ENCODE measurements at places on chromosomes 13 and 19.

DNA sequence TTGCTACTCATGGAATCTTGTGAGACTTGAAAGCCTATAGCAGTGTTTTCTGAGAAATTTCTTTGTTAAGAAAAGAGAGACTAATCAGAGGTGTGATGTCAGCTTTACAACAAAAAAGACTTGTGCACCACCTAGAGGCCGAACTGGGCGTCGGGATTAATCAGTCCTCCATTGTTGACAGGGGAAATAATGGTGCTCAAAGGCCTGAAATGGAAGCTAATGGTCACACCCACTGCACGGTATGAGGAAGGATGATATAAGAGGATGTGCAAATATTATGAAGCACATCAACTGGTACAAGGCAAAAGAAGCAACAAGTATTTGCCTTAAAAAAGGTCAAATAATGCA lies 480.2 kb upstream of the MIR17HG start:
- peak; percentile 20 for DNase-seq

GRCh38 chr13:106540613-106541012 lies 5.2 kb upstream of the EFNB2 start:
- DNase-seq, result no peak

DNA sequence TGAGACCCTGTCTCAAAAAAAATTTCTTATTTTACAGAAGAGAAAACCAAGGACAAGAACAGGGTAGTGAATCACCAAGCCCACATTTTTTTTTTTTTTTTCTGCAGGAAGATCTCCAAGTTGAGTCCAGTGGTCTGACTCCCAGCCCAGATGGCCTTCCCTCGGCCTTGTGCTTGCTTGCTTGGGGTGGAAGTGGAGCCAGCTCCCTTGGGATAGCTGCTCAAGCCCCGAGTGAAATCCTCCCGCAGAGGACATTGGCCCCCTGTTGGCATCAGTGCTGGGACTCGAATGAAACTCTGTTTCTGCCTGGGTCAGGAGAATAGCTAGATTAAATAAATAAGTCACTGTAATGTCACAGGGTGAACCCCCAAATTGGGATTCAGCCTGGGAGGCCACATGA lies 9.4 kb upstream of the NUP62 start:
- no peak for DNase-seq

GRCh38 chr19:47157431-47158321 lies 27.0 kb downstream of the SAE1 start:
- DNase-seq, result no peak

GRCh38 chr13:109773276-109773675 lies 13.1 kb downstream of the IRS2 start:
- DNase-seq, result no peak

- DNase-seq, result no peak
Measured at GRCh38 chr13:113238536-113238935, 29.1 kb downstream of the CUL4A start.

- DNase-seq, result no peak
Measured at GRCh38 chr19:16876904-16877361, 11.9 kb upstream of the F2RL3 start.

DNA sequence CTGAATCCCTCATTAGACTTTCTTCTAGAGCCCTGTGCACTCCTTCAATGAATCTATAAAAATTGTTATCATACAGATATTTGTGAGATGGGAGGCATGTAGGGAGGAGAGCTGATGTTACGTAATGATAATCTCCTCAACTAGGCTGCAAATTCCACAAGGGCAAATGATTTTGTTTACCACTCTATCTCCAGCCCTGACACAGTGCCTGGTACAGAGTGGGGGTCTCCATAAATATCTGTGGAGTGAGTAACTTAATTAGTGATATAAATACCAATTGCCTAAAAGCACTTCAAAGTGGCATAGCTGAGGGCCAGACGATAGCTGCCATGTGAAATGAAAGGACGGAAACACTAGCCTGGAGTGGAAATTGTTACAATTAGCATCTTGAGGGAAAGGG lies 54.2 kb downstream of the SERTM1 start:
- DNase-seq, result no peak

DNA sequence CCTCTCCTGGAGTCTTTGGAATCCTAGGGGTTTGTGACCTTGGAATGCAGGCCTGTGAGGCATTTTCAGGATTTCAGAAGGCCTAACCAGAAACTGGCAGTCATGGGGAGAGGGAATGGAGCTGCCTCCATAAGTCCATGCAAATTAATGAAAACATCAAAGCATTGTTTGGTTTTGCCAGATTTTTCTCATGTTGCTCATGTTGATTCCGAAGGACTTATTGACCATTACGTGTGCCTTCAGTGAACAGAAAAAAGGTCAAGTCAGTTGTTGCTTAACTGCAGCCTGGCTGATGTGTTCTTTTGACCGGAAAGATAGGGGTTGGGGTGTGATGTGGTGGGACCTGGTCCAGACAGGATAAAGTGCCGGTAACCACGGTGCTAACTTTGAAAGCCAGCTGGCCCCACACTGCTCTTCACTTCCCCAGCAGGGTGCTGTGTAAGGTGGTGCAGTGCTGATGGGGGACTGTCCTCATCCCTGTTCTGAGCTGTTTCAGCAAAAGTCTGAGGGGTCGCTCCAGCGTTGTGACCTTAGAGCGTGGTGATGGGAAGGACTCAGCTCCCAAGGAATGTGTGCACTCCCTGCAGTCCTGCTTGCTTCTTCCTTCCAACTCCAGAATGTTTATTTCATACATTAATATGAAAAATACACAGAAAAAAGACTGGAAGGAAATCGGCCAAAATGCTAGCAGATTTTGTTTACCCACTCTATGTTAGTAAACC lies 3.5 kb downstream of the RNF113B start:
- peak; percentile 12 for DNase-seq

DNA sequence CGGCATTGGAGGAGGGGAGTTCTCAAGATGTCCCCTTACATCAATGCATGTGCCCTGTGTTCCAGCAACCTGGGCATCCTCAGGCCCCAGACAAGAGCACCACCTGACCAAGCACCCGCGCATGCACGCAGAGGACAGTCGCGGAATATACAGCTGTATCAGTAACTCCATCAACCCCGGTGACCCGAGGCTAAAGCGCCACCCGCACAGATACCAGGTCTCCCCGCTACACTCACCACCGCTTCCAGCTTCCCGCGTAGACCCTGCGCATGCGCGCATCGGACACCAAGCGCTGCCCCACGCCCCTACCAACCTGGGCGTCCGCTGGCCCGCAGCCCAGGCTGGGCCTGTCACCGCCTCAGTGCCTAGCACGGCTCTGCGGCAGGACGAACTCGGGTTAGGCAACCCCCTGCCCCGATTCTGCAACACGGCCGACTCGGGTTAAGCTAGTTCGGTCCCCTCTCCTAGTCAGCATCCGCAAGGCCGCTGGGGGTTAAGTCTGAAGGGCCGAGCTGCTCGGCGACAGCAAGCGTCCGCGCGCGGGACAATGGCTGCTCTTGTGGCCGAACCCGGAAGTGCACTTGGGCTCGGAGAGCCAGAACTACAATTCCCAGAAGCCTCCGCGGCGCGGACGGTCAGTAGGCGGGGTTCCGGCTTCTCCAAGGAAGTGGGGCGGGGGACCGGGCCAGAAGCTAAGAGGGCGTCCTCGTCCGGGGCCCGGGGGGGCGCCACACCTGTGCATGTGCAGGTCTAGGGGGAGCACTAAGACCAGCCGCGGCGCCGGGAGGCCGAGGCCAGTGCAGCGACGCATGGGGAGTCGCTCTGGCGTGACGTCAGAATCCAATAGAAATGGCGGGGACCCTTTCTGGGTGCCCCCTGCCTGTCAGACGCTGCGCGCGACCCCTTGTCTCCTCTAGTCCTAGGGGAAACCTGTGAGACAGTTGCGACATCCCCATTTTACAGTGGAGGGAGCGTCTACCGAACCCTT lies at the start of gene ZNF180:
TSS of gene ZNF180 (minus strand) at position 561 of the 988 bp plus-strand sequence. CDS start 3,188 bp downstream, outside the sequence.
- DNase-seq, result peak; percentile 96

GRCh38 chr13:21336609-21337349 lies 122.3 kb downstream of the ZDHHC20 start:
- DNase-seq, result no peak

GRCh38 chr19:15276620-15277215 lies 44.5 kb upstream of the EPHX3 start:
- DNase-seq, result no peak

GRCh38 chr19:51781999-51782398 lies 13.0 kb upstream of the FPR3 start:
- DNase-seq, result no peak

GRCh38 chr19:53659292-53659691 lies 27.5 kb downstream of the DPRX start:
- DNase-seq, result peak; percentile 57

GRCh38 chr13:72534951-72535640 lies 192.3 kb downstream of the MZT1 start:
- DNase-seq, result no peak

- no peak for DNase-seq
Measured at GRCh38 chr19:45994456-45994997, 740 bp upstream of the CCDC61 start.
